ENCODE measurements at places on chromosomes 6 and 20. TPM values are rescaled to one million over a fixed set of nuclear protein-coding genes. Genes with fewer than 3 reads are reported as not detected.

- DNase-seq: no peak
Observed at GRCh38 chr20:57934007-57934805, 224.4 kb upstream of the PMEPA1 start.

- DNase-seq: peak; percentile 13
Observed at GRCh38 chr6:27078734-27079357, 168.7 kb upstream of the PRSS16 start.

DNA sequence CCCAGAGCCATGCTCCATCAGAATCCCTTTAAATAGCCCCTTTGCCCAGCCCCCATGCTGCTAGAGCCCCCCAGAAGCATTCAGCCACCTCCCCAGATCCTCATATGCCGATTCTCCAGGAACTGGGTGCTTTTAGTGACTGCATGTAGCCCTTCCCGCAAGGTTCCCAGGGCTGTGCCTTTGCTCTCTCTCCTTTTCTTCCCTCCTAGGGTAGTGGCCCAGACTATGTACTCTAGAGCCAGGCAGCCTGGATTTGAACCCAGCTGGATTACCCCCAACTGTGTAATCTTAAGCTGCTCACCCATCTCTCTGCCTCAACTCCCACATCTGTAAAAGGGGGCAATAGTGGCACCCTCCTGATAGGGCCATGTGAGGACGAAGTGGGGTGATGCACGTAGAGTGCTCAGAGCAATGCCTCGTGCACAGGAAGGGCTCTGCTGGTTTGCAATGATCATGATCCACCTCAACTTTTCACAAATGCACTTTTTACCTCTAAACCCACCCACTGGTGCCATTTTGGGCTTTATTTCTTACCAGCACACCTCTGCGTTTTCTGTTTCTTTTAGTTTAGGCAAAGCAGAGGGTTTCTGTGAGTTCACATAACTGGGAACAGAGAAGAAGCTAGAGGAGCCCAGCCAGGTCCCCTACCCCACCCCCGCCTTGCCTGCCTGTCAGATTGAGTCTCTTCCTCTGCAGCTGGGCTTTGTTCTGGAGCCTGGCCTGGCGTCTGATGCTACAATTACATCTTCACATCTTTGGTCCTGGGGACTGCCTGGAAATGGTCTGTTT lies 396.5 kb downstream of the RNGTT start:
- no peak for DNase-seq

DNA sequence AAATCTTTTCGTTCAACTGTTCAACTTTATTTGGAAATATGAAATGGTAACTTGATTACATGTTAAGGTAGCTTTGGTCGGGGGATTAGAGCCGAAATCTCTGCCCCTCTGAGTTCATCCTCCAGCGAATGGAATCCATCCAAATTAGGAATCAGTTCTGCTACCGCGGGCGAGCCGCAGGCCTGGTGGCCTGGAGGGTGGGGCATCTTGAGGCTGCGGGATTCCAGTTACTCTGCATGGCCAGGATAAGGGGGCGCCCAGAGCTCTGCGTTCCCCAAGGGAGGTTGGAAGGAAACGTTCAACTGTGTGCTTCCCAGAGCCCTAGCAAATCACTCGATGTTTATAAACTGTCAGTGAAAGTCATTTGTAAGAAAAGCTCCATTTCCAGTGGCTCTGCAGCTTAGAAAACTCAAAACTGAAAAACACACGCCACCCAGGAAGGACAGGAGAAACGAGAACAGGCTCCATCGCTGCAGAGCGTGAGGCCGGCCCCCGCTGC lies 262.2 kb downstream of the TAF4 start:
- DNase-seq: no peak

DNA sequence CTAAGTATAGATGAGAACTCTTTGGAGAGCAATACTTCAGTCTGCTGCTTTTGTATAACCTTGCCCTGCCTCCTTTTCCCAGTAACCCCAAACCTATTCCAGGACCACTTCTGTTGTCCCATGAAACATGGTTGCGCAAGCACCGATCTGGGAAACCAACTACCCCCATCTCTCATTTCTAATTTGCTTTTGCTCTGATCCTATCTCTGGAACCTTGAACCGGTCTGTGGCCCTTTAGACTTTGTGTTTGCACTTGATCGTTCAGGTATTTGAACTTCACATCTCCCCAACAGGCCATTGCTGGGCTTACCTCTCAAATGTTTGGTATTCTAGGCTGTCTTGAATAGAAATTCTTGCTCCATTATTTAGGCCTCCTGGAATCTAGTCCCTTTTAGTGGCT lies 25.0 kb downstream of the L3MBTL3 start:
- no peak for DNase-seq

- no peak for DNase-seq
Observed at GRCh38 chr6:33236852-33237251, 28.6 kb downstream of the RING1 start.

DNA sequence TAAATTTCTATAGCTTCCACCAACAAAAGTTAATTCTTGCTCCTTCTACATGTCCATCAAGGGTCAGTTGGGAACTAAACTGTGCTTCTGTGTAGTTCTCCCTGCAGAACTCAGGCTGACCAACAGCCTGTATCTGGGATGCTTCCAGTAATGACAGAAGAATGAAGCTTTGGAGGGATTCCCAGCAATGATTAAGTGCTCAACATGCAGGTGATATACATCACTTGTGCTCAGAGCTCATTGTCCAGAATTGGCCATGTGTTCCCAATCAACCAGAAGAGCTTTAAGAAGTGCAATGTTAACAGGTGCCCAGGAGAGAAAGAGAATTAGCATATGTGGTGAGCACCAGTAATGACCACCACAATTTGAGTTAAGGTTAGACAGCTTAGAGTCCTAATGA lies 37.4 kb upstream of the SNRPB2 start:
- DNase-seq: no peak

DNA sequence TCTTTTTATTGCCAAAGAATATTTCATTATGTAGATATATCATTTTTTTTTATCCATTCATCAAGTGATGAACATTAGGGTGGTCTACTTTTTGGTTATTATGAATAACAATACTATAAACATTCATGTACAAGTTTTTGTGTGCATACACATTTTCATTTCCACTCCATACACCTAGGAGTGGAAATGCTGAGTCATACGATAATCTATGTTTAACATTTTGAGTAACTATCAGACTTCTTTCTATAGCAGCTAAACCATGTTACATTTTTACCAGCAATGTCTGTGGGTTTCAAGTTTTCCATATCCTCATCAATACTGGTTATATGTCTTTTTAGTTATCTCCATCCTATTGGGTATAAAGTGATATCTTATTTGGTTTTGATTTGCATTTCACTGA lies 65.7 kb downstream of the PRSS35 start:
- no peak for DNase-seq

DNA sequence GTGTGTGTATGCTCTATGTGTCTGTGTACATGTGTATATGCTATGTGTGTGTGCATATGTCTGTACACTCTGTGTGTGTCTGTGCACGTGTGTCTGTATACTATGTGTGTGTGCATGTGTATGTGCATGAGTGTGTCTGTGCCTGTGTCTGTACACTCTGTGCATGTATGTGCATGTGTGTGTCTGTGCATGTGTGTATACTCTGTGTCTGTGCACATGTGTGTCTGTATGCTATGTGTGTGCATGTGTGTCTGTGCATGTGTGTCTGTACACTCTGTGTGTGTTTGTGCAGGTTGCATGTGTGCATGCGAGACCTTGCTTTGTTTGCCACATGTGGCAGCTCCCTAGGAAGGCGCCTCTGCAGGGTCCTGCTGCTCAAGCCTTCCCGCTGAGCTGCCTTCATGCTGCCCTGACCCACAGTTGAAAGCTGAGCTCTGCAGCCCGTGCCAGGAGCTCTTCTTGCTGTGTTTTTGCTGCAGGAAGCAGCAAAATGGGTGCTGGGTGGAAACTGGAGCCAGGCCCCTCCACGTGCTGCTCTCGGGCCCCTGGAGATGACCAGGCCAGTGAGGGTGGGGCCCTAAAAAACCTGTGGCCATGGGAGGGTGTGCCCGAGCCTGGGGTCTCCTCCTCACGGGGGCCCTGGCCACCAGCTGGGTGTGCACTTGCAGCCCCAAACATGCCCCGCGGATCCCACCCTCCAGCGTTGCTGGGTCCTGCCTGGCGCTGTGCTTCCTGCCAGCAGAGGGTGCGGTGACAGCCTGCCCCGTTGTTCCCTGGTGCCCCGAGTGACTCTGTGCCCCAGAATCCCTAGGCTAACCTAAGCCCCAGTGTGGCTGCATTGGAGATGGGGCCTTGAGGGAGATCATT lies 109.1 kb downstream of the DACT2 start:
- DNase-seq: no peak

- DNase-seq: no peak
Observed at GRCh38 chr6:25487012-25487411, 165.0 kb upstream of the SCGN start.

Gene RIN2
- total RNA-seq: 34.8 TPM

Gene NPBWR2
- not detected for total RNA-seq
